ENCODE measurements at places on chromosomes 3 and 15.

DNA sequence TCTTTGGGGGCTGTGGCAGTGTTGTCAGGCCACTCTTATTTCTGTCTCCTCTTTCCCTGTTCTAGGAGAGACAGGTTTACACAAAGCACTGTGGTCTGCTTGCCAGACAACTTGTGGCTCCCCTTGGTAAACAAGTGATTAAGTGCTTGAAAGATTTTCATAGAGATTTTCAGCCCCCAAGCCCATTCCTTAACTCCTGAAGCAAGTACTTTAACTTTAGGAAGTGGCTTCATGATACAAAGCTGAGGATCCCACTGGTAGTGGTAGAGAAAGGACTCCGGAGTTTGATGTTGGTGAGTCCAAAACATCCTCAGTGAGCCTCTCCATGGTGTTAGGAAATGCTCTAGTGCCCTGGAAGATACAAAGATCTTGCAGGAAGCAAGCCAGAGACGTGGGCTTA, 12.0 kb downstream of the ZBTB38 start:
- no peak for DNase-seq

GRCh38 chr3:10925436-10926255, 66.9 kb upstream of the SLC6A1 start:
- DNase-seq = no peak

DNA sequence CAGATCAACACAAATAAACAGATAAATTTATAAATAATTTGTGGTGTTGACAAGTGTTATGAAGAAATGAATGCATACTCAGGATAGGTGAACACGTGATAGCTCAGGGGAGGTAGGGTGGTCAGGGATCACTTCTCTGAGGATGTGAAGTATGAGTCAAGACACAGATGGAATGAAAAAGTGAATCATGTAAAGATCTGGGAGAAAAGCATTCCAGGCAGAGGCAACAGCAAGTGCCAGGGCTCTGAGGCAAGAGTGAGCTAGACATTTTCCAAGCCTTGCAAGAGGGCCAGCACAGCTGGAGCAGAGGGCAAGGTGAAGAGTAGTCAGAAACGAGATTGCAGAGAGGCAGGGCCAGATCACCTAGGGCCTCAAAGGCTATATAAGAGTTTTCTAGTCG, 177.8 kb downstream of the WNT5A start:
- no peak for DNase-seq

GRCh38 chr15:98524838-98525660, 123.3 kb upstream of the IGF1R start:
- no peak for DNase-seq

DNA sequence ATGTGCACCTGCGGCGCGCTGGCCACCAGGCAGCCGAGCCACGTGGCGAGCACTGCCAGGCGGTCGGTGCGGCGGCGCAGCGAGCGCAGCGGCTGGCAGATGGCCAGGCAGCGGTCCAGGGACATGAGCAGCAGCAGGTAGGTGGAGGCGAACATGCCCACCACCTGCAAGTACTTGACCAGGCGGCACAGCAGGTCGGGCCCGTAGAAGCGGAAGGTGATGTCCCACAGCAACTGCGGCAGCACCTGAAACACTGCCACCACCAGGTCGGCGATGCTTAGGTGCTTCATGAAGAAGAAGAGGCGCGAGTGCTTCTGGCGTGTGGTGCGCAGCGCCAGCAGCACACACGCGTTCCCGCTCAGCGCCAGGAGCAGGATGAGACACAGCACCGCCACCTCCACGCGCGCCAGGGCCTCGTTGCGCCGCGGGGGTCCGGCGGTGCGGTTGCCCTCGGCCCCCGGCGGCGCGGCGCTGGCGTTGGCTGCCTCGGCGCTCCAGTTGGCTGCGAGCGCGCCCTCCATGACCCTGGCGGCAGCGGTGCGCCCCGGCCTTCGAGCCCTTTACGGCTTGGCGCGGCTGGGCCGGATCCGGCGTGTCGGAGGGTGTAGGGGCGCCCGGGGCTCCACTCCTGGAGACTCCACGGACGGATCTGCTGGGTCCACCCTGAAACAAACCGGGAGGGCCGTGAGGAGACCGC, 1.6 kb downstream of the OXTR start:
- DNase-seq = peak; percentile 88

DNA sequence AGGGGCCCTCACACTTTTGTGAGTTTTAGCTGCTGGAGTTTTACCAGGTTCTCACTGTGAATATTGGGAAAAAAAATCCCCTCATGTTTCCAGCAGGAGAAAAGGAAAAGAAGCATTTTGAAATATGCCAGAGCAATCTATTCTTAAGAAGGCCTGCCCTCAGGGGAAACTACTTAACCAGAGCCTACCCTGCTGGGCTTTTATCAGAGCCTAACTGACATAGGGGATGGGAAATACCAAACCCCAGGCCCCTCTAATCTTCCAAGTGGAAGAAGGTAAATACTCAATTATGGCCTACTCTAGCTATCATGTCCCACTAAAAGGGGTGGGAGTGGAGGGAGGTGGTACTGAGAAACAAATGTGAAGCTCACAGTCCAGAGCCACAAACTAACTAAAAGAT, 68.7 kb upstream of the NMNAT3 start:
- DNase-seq = no peak

GRCh38 chr3:154552338-154552737, 122.3 kb upstream of the GPR149 start:
- DNase-seq = peak; percentile 1

- DNase-seq = peak; percentile 80
These were observed 58.3 kb downstream of the LRIG1 start for GRCh38 chr3:66442254-66443117.

DNA sequence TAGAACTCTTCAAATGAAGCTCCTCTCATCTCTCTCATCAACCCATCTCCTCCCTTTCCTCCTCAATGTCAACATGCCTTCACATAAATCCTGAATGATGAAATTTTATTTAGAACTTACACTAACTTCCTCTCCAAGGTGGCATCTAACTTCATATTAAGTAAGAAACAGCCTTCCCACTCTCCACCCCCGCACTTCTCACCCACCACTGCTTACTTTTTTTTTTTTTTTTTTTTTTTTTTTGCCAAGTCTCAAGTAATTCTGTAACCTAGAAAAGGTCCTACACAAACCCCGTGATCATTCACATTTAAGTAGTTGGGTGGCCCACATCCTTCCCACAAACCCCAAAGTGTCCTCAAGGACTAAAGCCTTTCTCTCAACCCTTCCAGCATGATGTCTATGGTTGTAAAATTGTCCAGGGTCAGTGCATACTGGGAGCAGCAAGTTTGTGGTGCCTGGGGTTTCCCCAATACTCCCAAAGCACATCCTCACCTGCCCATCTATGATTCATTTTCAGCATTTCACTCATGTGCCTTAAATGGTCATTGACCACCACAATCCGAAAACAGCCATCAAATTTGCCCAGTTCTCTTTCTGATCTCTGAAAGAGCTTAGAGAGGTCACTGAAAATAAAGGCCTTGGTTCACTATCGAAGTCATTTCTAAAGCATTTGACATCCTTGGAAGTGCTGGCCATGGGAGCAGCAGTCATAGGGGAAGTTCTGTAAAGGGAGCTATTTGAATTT, 47.2 kb downstream of the CD86 start:
- DNase-seq = no peak

DNA sequence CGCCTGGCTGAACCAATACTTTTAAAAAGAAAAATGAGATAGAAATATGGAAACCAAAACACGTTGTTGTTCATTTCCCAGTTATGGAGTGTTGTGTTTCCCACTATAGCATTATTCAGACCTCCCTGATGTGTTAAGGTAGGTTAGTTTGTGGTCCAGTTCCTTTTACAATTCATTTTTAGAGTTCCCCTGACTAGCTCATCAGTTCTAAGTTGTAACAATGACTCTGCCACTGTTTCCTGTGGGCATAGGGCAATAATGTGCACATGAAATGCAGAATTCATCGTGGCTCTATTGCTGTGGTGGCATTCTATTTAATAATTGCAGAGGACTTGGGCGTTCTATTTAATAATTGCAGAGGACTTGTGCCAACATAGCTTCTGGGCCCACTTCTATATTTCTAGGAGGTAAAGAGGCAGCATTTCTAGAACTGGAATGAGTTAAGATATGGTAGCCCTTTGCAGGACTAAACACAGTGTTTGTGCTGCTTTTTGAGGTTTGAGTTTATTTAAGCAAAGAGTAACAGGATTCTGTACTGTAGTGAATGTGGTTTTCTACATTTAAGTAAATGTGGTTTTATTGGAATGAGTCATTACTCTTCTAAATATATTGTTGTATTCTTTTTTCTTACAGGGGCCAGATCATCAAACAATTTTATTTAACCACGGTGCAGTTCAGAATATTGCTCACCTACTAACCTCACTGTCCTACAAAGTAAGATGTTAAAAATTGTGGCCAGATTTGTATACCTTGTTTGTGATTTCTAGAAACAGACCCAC, 47.5 kb downstream of the ARMC8 start:
- no peak for DNase-seq

GRCh38 chr3:49277383-49277775, 347 bp upstream of the C3orf62 start:
- no peak for DNase-seq
